ENCODE measurements at places on chromosomes 7 and 10.

DNA sequence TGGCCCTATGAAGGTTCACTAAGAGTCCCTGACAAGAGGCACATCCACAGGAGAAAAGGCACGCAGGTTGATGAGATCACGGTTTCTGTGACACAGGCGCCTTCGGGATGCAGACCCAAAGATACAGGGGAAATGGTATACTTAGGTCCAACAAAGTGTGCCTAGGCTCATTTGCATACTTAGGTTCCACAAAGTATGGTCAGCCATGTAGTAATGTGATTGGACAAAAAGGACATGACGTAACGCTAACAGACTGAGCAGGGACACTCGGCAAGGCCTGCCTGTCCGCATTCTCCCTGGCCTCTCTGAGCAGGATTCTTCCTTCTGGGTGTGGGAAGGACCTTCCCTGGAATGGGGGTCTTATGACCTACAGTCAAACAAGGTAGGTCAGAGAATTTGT, 190.6 kb downstream of the CELF2 start:
- no peak for DNase-seq

GRCh38 chr7:114218283-114218682, 196.3 kb upstream of the FOXP2 start:
- no peak for DNase-seq

DNA sequence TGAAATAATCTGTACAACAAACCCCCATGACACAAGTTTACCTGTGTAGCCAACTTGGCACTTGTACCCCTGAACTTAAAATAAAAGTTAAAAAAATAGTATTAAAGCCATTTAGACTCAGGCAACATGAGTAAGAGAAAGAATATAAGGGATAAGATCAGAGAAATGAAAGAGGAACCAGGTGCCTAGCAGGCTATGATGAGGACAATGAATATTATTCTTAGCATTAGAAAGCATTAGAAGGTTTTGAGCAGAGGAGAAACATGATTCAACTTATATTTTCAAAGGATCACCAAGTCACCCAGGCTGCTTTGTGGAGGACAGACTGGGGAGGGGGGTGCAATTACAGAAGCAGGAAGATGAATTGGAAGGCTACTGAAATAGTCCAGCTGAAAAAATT, 48.1 kb upstream of the TES start:
- no peak for DNase-seq

DNA sequence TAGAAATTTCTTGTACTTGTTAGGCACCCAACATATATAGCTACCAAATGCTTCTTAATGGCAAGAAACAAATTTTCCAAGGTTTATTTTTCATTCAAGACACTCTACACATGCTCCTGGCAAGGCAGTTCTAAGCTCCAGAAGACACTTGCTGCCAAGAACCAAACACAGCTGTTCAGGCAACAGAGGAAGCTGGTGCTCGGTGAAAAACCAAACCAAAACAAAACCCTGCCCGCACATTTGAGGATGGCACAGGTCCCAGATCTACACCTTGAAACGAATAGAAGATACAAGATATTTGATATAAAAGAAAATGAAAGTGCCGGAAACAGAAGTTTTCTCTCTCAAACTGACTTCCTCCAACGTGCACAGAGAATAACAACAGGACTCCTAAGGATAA, 4.9 kb upstream of the DNTT start:
- no peak for DNase-seq

GRCh38 chr7:93566876-93567275, 7.6 kb downstream of the CALCR start:
- no peak for DNase-seq

DNA sequence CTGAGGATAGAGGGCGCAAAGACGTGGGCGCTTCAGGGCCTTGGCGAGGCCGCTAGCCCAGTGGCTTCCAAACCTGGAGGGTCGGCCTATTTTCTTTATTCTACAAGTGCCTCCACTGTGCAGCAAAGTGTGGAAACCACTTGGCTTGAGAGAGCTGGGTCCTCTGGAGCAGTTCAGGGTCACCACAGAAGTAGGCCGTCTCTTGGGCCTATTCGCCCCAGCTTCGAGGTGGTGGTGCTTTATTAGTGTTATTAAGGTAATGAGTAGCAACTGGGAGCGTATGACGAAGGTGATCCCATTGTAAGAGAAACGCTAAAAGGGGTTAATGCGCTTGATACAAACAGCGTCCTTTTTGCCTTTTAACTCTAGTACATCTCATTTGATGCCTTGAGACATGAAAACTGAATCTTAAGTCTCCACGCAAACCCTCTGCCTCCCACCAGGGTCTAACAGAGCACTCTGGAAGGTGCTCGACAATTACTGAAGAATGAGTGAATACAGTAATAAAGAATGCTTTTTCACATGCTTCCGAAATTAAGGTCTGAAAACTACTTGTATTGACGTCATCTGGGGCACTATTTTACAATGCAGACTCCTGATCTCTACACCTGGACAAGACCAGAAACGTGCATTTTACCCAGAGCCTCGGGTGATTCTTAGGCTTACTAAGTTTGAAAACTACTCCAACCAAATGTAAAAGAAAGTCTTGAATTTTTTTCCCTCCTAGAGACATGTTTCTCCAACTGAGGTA, 647 bp upstream of the GSAP start:
- no peak for DNase-seq

- DNase-seq = no peak
These were observed 64.5 kb upstream of the CACNA2D1 start for GRCh38 chr7:82507976-82508677.

GRCh38 chr7:148011753-148012152, 578.8 kb upstream of the C7orf33 start:
- no peak for DNase-seq

- no peak for DNase-seq
These were observed 53.6 kb upstream of the TMEM72 start for GRCh38 chr10:44857363-44858016.

DNA sequence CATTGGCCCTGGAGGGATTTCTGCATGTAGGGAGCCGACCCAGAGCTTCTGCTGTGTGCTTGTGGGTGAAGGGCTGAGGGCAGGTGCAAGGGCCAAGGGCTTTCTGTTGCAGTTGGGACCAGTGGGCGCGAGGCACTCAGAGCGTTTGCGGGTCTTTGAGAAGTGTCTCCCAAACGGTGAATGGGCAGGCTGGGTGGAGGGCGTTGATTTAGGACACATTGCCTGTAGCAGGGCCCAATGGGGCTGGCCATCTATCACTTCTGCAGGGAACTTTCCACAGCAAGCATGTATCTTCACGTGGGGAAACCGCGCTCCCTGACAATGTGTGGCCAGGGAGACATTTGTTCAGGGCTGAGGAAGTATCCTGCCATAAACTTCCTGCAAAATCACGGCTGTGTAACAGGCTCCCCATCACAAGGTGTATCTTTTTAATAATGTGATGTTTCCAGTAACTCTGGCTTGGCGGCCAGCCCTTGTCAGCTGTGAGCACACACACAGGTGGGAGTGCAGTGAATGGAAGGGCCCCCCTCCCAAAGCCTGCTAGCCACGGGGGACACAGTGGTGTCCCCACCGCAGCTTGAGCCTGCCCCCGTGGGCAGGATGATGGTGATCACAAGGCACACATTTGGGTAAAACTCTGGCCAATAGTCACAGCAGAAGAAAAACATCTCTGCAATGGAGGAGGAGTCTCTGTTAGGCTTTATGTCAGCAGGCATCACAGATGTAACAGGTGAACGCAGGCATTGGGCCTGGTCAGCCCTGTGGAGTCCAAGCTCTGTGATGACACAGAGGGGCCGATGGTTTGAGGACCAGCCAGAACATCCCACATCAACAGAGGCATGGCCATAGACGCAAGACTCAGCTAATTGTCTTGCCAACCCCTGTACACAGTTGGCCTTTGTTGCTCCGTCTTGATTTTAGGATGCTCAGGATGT, 84.3 kb downstream of the GLRX3 start:
- no peak for DNase-seq

GRCh38 chr10:8389630-8390029, 335.1 kb downstream of the GATA3 start:
- DNase-seq = no peak

DNA sequence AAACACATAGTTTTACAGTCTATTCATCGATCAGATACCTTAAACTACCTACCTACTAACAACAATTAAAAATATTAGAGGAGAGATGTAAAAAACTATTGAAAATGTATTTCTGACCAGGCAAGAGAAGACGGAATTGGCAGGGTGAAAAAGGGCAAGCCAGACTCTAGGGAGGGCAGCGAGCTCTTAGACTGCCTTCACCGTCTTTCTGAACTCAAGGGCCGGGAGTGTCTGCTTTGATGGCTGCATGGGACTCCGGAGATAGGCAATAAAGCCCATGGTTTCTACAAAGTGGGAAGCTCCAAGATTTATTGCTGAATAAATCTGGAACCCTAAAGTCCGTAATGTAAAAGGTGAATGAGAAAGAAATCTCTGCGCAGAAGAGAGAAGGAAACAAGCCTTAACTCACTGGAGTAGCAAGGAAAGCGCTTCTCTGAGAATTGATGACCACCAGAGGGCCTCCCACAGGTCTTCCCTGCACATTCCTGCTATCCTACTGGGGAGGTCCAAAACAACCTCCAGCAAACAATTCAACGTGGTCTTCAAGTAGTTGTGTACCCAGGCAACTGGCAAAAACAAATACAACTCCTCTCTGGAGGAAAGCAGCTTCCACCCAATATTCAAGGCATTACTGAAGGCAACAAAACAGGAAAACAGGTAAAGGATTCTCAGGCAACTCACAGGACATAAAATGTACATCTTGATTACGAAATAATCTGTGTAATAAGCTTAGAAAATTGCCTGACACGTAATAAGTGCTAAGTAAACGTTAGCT, 181.3 kb downstream of the SDK1 start:
- no peak for DNase-seq

GRCh38 chr10:49099046-49099445, 16.3 kb downstream of the VSTM4 start:
- DNase-seq = no peak

GRCh38 chr10:3010816-3011460, 56.4 kb upstream of the PFKP start:
- no peak for DNase-seq

- DNase-seq = no peak
These were observed 620.4 kb downstream of the GALNT17 start for GRCh38 chr7:71752171-71752935.

DNA sequence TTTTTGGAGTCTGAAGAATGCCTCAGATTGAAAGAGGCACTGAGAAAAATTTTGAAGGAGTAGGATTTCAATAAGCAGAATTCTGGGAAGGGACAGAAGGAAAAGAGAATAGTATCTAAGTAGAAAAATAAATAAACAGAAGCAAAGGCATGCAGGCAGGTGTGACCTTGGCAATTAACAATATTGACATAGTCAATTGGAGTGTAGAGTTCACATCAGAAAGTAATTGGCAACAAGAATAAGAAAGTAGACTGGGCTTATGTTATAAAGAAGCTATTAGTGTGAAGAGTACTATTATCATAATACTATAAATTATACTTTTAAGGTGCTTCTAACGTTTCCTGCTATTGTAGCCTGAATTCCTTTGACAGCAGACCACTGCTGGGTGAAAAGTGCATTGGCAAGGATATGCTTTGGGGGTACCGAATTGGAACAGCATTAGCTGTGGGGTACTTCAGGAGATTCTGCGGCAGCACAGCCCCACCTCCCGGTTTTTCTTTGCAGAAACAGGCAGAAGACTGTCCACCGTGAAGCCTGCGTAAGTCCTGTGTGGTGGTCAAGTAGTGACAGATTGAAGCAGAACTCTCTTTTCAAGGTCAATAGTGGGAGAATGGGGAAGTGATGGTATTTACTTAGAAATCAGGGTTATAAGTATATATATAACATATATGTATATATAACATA, 357.0 kb downstream of the THSD7A start:
- DNase-seq = no peak

DNA sequence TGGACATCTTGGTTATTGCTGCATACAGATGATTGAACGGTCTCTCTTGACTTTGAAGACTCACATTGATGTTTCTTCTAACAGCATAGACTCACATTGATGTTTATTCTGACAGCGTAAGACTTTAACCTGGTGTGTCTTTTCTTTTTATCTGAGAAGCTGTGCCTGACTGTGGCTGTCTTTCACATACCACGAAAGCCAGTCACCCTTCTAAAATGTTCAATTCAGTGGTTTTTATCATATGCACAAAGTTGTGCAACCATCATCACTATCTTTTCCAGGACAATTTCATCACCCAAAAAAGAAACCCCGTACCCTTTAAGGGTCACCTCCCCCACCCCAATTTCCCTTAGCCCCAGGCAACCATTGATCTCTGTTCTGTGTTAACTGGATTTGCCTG, 24.7 kb downstream of the CELF2 start:
- no peak for DNase-seq

- DNase-seq = no peak
These were observed 72.3 kb downstream of the AMZ1 start for GRCh38 chr7:2760098-2760889.

GRCh38 chr7:81248420-81248819, 329.6 kb upstream of the SEMA3C start:
- no peak for DNase-seq

DNA sequence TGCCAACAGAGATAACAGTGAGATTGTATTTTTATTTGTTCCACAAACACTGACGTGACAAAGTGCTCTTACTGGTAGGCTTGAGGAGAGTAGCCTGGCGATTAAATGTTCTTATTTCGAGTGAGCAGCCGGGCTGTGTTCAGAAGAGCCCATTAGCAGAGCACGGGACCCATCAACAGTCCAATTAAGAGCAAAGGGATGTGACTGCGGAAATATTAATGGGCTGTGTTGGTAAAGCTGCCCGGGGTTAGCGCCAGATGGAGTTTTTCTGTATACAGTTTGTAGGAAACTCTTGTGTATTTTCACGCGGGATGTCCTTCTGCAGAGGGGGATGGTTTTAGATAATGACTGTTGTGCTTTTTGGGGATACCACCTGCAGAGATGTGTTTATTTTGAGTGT, 104.3 kb downstream of the KIAA1217 start:
- no peak for DNase-seq

- DNase-seq = no peak
These were observed 3.2 kb downstream of the SLC4A2 start for GRCh38 chr7:151062399-151063211.

DNA sequence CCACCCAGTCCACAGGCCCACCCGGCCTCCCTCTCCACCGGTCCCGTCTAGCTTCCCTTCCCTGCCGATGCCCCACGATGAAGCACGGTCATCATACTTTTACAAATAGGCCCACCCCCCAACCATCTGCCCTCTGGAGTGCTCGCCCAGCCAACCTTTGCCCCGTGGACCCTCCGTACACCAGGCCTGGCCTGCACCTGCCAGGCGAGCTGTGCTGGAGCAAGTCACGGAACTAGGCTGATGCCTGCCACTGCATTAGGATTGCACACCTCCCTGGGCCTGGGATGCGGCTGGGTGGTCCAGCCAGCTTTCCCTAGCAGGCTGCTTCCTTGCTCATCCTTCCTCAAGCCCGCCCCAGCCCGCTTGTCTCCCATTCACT, 44.7 kb downstream of the PPIF start:
- no peak for DNase-seq

Measured in activated CD8-positive, alpha-beta memory T cell treated with anti-CD3 and anti-CD28 coated beads for 4 hours (primary cell).